ENCODE measurements at places on chromosomes 2 and 18.

DNA sequence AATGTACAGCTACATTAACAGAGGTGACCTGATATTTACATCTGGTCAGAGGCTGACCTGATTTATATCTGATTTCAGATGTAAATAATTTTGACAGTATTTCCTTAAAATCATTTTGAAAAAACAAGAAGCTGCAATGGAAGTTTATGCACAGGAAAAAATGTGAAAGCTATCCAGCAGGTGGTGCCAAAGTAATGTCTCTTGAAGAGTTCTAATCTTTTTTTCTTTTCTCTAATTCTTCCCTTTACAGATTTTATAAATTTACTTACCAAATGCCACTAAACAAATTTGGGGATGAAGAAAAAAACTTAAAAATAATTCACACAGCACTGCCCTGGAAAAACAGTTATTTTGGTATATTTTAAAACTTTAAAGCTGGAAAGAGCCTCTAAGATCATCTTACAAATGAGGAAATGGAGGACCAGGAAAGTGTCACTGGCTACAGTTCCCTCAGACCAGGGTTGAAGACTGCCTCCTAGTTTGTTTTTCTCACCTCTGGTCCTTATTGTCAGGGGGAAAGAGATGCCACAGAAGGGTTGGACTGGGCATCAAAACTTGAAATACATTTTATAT is 16.4 kb upstream of the FBLN7 start:
- DNase-seq, result peak; percentile 24

- DNase-seq, result no peak
These were observed 18.4 kb downstream of the TMEM247 start for GRCh38 chr2:46497766-46498165.

DNA sequence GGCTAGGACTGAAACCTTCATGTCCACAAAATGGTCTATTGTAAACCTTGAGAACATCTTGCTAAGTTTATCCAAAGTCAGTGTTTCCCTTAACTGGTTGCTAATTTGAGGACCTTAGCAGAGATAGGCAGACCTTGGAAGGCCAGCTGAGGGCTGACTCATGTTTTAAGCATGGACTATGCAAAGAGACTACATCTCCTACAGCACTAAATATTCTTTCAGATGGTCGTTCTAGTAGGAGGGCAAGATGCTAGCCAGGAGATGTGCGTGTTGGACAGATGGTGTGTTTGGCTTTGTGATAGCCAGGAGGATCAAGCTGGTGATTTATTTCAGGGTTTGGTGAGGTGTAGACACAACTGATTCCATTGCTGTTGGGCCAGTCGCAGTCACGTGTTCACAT is 75.8 kb downstream of the NRP2 start:
- no peak for DNase-seq

DNA sequence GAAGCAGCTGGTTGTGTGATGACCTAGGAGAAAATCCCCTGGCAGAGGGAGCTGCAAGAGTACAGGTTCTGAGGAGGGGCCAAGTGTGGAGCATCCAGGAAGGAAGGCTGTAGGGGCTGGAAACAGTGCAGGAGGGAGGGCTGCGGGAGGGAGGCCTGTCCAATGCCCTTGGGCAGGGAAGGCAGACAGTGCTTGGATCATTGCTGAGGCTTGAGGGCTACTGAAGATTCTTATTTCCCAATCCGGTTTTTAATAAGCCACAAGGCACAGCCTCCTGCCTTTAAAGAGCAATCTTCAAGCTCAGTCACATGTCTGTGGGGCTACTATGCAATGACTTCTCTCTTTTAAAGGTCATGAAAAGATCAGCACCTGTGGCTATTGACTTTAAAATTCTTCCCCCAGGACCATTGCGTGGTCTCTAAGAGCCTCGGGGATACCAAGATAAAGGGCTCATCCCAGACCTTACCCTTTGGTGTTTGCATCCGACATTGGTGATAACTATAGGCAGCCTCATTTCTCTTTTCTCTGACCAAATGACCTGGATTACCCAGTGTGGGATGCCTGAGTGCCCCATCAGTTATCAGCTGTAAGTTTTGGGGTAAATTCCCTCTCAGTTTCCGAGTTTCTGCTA is 149.6 kb downstream of the DOCK10 start:
- DNase-seq, result no peak

DNA sequence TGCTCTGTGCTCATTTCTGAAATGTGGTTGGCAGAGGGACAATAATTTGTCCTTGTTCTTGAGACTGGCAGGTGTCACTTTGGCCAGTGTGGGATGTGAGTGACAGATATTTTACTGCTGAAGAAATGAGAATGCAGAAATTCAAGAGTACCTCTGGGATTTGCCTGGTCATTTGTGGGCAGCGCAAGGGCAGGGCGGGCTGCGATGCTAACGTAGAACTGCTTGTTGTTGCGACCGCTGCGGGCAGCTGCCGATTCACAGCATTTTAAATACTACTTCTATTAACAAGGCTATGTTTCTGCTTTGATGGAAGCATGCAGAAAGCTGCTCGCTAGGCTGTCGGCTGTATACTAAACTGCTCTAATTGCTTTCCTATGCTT is 268.6 kb downstream of the FIGN start:
- DNase-seq, result no peak

- DNase-seq, result no peak
These were observed 140.2 kb upstream of the ETAA1 start for GRCh38 chr2:67256892-67257291.

- no peak for DNase-seq
These were observed 50.6 kb downstream of the CD8B2 start for GRCh38 chr2:106537791-106538191.

DNA sequence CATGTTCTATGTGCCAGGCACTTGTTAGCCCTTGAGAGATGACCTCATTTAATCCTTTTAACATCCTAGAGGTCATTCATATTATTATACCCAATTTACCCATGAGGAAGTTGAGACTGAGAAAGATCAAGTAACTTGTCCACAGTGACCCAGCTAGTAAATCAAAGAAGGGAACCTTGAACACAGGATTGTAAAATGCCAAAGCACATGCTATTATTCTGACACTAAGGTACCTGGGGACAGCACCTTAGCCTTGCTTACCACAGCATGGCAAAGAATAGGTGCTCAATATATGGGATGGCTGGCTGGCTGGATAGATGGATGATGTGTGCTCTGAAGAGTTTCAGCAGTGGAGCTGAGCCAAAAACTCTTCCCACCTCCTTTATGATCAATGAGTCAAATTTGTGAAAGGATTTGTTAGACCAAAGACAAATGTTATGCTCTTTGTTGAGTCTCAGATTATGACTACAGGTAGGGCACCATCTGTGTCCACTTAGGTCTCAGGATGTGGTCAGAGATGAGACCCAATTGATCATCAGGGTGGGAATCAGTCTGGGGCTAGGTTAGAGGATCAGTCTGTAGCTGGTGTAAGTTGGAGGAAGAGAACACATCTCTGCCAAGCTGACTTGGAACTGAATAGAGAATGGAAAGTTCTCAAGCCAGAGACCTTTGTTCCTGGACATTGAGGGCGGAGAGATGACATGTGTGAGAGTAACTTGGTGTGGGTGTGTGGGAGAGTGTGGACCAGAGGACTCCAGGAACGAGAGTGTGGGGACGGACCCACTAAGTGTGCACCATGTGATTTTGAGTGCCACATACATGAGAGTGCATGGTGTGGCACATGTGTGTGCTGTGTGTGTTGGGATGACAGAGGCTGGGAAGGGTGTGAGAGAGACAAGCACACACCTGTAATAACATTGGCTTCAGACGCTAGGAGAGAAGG is 16.3 kb upstream of the PKDCC start:
- no peak for DNase-seq

Data from NCI-H2029 treated with DMSO at 0.1 percent for 48 hours (cell line).